ENCODE measurements at places on chromosomes 3 and 15.

GRCh38 chr15:97459771-97460170 lies 500.7 kb upstream of the ARRDC4 start:
- no peak for DNase-seq

DNA sequence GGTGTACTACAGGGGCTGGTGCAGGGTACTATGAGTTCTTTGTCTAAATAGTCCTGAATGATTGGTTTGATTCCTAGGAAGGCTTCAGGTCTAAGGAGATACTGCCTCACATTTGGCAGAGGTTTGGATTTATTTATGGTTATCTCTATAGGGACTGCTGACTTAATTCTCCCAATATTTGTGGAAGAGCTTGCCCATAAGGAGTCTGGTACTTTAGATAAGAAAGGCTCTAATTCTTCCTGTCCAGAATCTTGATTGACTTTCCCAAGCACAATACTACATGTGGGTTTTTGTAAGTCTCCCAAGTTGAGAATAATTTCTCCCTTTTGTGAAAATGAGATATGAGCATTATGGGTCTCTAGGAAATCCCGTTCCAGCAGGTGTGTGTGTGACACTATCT lies 36.7 kb upstream of the AP4E1 start:
- DNase-seq: no peak

GRCh38 chr3:6989608-6990291 lies 128.8 kb downstream of the GRM7 start:
- no peak for DNase-seq

GRCh38 chr3:102826636-102827035 lies 391.8 kb downstream of the ZPLD1 start:
- no peak for DNase-seq

DNA sequence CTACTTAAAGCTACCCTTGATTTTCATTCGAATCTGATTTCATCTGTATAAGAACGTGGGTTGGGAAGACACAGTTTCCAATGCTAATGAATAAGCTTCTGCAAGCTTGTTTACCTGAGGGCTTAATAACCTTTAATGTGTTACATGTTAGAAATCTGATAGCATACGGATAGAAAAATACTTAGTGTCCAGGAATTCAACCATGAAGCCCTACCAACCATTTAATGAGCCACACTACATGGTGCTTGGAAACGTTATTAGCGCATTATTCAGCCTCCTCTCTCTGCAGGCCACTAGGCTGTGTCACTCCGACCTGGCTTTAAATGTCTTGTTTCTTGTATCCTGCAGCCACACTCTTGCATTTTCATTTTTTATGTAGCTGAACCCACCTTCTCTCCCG lies 1.6 kb downstream of the FAM81A start:
- DNase-seq: no peak

DNA sequence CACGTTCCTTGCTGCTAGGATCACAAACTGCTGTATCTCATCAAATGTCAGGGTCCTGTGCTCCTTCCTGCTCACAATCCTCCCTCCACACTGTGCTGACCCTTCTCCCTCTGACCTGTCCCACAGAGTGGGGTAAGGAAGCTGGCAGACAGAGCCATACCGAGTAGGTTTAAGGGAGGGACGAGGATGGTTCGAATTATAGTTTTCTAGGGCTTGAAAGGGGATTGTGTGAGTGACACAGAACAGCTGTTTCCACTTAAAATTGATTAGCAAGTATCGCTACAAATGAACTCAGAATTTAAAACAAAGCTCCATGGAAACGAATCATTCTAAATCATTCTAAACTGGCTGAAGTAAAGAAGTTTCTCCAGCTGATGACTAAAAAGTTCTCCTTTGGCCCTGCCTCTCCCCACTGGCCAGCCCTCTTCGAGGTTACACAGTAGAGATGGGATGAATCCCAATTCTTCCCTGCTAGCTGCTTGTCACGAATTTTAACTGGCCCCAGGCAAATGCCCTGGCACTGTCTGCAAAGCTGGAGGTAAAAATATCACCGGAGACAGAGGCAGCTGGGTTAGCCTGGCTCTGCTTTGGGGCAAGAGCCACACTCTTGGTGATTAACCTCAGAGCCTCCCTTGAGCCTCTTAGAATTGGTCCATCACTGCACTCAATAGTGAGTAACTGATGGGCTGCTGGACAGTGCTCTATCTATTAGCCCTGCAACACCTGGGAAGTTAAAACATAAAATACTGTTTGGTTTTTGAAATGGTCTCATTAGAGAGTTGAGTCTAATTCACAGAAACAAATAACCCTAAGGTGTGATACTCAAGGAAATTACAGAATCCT lies 194.9 kb downstream of the CHST2 start:
- DNase-seq: no peak

DNA sequence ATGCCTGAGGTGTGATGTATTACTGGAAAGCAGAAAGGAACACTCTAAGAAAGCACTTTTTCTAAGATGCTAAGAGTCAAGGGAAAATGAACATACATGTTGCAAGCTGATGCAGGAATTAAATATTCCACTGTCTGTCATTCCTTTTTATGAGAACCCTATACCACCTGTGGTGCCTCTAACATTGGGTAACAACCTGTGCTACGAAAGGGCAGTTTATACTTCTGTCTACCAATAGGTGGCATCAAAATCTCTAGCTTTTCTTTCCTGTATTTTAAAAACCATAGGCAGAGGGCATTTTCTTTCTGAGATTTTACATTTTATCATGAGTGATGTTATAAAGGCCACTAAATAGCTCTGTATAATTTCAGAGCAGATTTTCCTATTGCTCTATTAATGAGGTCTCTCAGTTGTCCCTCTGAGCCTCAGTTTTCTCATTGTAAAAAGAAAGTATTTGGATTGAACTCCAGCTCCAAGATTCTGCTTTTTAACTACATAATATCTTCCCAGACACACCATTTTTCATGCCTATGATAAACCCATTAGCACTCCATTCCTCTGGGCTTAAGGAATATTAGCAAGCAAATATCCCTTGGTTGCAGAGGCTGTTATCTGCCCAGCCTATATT lies 3.5 kb upstream of the CPNE4 start:
- no peak for DNase-seq

- no peak for DNase-seq
Observed at GRCh38 chr15:59094077-59094476, 10.9 kb upstream of the CCNB2 start.

- DNase-seq: no peak
Observed at GRCh38 chr15:89104172-89104564, 15.9 kb downstream of the ABHD2 start.

Data from stimulated activated CD8-positive, alpha-beta memory T cell treated with anti-CD3 and anti-CD28 coated beads, Interleukin-4, amount 100 ng/mL, for 1 hour (primary cell).